T47D (cell line): ENCODE measurements at places on chromosomes 7 and 10.

GRCh38 chr7:133668296-133669060 is 415.6 kb downstream of the EXOC4 start:
- no peak for DNase-seq

- no peak for DNase-seq
These were observed 1231.6 kb upstream of the CELF2 start for GRCh38 chr10:9786101-9786500.

- DNase-seq: peak; percentile 58
These were observed at the start of gene KCNIP2 for GRCh38 chr10:101843032-101844021. KCNIP2 (minus strand) TSS chr10:101843800; CDS start chr10:101843568, 232 bp downstream.

DNA sequence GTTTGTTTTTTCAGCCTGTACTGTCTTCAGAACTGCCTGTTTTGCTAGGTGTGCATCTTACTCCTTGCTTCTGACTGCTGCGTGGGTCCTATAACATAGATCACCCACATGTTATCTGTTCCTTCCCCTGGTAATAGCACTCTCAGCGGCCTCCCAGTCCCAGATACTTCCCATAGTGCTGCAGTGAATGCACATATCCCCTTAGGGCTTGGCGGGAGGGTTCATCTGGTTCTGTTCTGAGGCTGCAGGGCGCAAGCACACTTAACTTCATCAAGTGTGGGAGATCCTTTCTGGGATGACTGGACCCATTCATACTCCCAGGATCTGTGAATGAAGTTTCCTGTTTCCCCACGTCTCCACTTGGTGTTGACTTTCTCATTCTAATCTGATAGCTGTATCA is 90.7 kb downstream of the CELF2 start:
- no peak for DNase-seq

GRCh38 chr10:113175176-113175575 is 225.1 kb downstream of the TCF7L2 start:
- DNase-seq: no peak

DNA sequence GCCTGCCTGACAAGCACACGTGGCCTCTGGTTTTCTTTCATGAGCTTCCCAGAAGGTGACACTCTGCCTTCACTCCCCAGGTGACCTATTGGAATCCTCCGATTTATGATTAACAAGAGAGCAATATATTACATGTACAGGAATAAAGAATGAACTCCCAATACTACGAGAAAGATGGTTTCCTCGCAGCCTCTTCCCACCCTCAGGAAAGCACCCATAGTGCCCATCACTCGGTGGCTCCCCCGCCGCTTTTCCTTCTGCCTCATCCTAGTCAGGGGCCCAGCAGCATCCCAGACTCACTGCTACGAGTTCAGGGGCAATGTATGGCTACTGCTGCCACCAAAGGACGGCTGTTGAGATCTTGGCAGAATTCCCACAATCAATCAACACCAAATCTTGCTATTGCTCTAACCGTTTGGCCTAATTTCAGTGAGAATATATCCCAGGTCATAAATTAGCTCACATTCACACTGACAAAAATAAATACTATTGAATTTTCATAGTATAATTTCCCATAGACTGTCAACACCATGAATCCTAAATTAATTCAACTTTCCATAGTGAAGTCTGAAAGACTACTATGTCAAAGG is 196.3 kb downstream of the TNS3 start:
- no peak for DNase-seq

DNA sequence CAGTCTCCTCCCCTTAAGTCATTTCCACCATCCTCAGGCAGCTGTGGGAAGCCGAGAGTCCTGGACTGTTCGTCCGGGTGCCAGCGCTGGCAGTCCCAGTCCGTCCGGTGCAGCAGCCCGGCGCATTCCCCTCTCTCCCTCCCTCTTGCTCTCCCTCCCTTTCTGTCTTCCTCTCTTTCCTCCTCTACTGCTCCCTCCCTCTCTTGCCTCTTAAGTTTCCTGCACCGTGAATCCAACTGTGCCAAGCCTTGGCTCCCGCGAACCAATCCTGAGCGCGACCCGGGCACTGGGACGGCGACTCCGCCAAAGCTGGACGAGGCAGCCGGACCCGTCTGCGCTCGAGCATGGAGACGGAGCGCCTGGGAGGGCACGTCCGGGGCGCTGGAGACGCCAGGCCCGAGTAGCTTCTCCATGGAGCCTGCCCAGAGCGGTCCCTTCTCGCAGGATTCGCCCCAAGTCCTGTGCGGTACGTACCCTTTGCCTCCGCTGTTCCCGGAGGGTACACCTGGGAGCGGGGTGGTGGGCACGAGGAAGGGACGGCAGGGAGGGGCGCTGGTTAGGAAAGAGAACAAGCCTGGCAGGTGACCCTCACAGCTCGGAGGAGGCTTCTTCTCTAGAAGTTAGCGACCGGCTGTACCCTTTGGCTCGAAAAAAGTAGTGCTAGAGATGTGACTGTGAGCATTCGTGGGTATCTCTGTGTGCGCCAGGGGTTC is 1.0 kb downstream of the NXPH1 start:
- no peak for DNase-seq

GRCh38 chr10:90314718-90315117 is 543.1 kb downstream of the HTR7 start:
- no peak for DNase-seq

DNA sequence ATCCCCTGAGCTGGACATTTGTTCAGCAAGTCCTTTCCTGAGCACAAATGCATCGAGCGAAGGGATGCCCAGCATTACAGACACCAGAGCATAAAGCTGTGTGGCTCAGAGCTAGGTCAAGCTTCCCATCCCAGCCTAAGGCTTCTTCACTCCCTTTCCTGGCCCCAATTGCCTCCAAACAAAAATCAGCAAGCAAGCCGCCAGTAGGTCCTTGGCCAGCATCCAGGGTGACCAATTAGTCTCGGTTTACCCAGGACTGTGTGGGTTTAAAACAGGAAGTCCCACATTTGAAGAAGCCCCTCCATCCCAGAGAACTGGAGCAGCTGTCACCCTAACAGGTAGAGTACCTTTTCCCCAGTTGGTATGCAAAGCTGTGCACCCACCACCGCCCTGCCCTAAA is 51.2 kb downstream of the PRKAG2 start:
- no peak for DNase-seq

- no peak for DNase-seq
These were observed 10.8 kb downstream of the STEAP2 start for GRCh38 chr7:90222390-90222789.

DNA sequence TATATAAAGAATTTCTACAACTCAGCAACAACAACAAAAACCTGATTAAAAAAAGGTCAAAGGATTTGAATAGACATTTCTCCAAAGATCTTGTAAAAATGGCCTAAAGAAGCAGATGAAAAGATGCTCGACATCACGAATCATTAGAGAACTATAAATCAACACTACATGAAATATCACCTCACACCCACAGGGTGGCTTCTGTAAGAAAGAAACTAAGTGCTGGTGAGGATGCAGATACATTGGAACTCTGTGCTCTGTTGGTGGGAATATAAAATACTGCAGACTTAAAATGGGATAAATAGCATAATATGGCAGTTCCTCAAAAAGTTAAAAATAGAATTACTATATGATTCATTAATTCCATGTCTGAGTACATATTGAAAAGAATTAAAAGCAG is 38.3 kb upstream of the CDCA7L start:
- DNase-seq: no peak

DNA sequence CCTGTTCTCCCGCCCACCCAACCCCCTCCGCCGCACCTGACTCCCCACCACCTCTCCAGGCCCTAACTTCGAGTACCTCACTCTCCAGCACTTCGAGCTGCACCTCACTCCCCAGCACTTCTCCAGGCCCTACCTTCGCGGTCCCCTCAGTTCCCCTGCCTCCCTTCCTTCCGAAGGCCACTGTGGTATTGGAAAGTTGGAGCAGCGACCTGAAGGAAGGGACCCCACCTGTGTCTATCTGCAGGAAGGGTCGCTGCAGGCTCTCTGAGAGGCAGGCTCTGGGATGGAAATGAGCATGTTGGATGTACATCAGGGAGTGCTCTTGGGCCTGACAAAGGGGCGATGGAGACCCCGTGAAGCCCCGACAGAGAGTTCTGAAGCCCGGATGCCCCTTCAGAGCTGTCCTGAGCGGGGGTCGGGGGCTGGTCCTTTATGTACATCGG is 122.2 kb downstream of the PRKAG2 start:
- no peak for DNase-seq

- DNase-seq: no peak
These were observed 7.3 kb downstream of the LRRN3 start for GRCh38 chr7:111098011-111098925.

GRCh38 chr7:23471106-23471859 is 992 bp upstream of the IGF2BP3 start:
- DNase-seq: no peak

DNA sequence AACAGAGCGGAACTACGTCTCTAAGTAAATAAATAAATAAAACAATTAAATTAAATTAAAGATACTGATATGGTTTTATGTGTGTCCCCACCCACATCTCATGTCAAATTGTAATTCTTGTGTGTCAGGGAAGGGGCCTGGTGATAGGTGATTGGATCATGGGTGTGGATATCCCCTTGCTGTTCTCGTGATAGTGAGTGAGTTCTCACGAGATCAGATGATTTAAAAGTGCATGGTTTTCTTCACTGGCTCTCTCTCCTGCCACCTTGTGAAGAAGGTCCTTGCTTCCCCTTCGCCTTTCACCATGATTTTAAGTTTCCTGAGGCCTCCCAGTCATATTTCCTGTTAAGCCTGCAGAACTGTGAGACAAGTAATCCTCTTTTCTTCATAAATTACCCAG is 29.0 kb upstream of the OGDHL start:
- DNase-seq: no peak

- DNase-seq: peak; percentile 78
These were observed 25.2 kb upstream of the OPTN start for GRCh38 chr10:13074563-13075451.

GRCh38 chr7:70098905-70099672 is 500.8 kb downstream of the AUTS2 start:
- DNase-seq: no peak

- DNase-seq: no peak
These were observed 15.9 kb upstream of the CFAP46 start for GRCh38 chr10:132957981-132958882.

DNA sequence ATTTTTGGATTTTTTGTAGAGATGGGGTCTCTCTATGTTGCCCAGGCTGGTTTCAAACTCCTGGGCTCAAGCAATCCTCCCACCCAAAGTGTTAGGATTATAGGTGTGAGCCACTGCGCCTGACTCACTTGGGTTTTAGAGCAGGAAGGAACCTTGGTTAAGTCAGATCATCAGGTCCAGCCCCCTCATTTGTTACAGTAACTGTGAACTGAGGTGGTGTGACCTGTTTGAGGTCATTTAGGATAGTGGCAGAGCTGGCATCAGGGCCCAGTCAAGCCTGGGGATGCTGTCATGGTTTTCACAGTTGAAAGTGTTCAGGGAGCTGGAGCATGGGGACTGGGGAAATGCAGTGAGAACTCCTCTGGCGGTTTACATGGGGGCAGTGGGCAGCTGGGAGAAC is 159.6 kb downstream of the TAX1BP1 start:
- no peak for DNase-seq

GRCh38 chr10:93461109-93461806 is 20.9 kb downstream of the MYOF start:
- DNase-seq: no peak

GRCh38 chr7:138804618-138805017 is 6.6 kb upstream of the ATP6V0A4 start:
- DNase-seq: no peak

DNA sequence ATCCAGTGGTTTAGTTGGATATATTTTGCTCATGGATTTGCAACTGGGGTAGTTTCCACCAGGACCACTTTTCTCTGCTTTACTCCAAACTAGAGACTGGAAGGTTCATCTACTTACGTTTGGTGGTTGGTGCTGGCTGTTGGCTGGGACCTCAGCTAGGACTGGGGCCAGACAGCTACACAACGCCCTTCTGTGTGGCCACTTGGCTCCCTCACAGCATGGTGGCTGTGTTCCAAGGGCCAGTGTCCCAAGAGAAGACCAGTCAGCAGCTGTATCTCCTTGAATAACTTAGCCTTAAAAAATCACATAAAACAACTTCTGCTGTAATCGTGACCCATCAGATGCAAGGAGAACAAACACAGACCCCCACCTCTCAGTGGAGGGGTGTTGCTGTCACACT is 4.2 kb upstream of the KCNH2 start:
- DNase-seq: no peak

DNA sequence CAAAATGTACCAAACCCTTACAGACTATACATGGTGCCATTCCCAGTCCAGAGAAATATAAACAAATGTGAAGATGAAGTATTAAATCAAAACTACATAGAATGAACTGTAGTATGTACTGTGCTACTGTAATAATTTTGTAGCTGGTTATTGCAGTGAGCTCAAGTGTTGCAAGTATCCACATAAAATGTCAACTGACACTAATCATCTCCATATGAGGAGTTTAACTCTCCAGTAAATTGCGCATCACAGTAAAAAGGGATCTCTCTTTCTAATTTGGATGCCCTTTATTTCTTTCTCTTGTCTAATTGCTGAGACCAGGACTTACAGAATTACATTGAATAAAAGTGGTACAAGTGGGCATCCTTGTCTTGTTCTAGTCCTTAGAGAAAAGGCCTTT is 165.5 kb downstream of the CPED1 start:
- DNase-seq: no peak

- no peak for DNase-seq
These were observed 106.2 kb downstream of the ABCC2 start for GRCh38 chr10:99888622-99889021.

DNA sequence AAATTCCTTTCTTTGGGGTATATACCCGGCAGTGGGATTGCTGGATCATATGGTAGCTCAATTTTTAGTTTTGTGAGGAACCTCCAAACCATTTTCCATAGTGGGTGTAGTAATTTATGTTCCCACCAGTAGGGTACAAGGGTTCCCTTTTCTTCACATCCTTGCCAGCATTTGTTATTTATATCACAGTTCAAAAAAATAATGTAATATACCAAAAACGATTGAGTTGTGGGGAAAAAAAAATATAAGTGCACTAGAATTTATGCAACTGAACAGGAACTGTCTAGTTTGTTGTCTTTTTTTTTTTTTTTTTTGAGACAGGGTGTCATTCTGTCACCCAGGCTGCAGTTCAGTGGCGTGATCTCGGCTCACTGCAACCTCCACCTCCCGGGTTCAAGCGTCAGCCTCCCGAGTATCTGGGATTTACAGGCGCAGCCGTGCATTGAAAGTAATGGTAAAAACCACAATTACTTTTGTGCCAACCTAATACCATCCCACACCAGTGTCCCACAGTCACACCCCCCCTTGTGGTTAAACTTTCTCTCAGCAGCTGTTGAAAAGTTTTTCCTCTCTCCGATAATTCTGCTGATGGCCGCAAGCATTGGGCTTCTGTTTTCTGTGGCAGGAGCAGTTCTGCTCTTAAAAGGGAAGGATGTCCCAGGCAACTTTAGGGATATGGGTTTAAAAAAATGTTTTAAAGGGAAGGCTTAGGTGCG is 6.8 kb upstream of the LAT2 start:
- DNase-seq: no peak

GRCh38 chr7:96675548-96675947 is 34.1 kb downstream of the SEM1 start:
- DNase-seq: no peak

- no peak for DNase-seq
These were observed 43.4 kb upstream of the KLF14 start for GRCh38 chr7:130777426-130777825.

GRCh38 chr7:128734890-128735289 is 4.3 kb upstream of the CALU start:
- no peak for DNase-seq

GRCh38 chr10:11448190-11448544 is 163.3 kb downstream of the USP6NL start:
- no peak for DNase-seq

GRCh38 chr10:5894873-5895272 is 4.8 kb downstream of the FBH1 start:
- no peak for DNase-seq
